ENCODE measurements at places on chromosomes 2 and 18. TPM values are rescaled to one million over a fixed set of nuclear protein-coding genes. Genes with fewer than 3 reads are reported as not detected.

Gene PAX8
- total RNA-seq, result 0.32 TPM

Gene CTAGE1
- total RNA-seq, result not detected

Gene KANSL1L
- total RNA-seq, result 4.8 TPM

Gene PARD6G
- total RNA-seq, result 0.05 TPM

Gene CCBE1
- total RNA-seq, result not detected

Gene NEU2
- total RNA-seq, result not detected

Measured in T-helper 2 cell treated with Interferon-gamma antibody and Interleukin-4, amounts not matched to agents 100 ng/mL and 5 ng/mL, for 36 hours (primary cell).